ENCODE measurements at places on chromosomes 11 and 22. TPM values are rescaled to one million over a fixed set of nuclear protein-coding genes. Genes with fewer than 3 reads are reported as not detected.

GRCh38 chr11:113847111-113847510, 28.3 kb downstream of the USP28 start:
- H3K4me3 ChIP-seq, result no peak overlapping the region
- DNase-seq, result no peak
- peaks cover 26% of the 10 kb centered on the region for H3K4me1 ChIP-seq
- H3K27me3 ChIP-seq, result no peaks in the 10 kb centered on the region
- peaks cover 65% of the 10 kb centered on the region for H3K36me3 ChIP-seq
- peak overlapping the region; percentile 74 for H3K27ac ChIP-seq

DNA sequence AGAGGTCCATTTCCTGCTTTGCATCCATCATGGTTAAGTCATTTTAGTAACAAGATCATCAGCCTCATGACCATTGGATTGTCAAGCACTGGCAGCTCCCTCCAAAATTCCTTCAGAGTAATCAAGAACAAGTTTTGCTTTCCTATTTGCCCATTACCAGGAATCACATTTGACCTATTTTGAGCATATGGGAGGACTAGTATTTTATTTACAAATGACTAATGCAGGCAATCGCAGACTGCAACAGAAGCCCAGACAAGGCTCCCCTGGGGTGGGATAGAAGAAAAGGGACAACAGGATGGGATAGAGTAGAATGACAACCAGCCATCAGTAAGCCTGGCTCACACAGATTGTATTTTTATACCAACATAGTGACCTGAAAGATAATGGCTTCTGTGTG, 9.1 kb downstream of the MMP10 start:
- DNase-seq, result no peak
- no peaks in the 10 kb centered on the region for H3K36me3 ChIP-seq
- peaks cover 4% of the 10 kb centered on the region for H3K27me3 ChIP-seq

DNA sequence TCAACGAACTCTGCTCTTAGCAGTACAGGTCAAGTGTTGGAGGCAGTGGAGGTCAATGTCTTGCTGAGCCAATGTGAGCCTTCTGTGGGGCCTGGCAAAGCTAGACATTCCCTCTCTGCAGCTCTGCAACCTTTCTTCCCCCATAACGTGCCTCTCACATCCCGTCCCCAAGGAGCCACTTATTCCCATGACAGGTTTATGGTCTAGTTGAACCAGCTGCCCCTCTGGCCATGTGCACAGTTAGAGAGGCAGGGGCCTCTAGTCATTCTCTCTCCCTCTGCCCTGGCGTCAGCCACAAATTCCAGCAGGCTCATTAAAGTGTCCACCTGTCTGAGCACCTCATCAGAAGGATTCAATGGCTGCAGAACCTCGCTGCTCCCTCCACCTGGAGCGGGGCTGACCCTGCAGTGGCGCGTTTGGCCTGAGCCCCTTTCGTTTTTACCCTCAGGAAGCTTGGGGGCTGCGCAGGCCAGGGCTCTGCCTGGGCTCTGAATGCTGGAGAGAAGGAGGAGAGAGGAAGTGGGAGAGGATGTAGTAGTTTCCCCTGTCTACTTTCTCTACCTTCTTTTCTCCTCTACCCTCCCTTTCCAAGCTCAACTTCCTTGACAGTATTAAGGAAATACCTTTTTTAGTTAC, 302.1 kb upstream of the B3GAT1 start:
- H3K4me1 ChIP-seq, result no peaks in the 10 kb centered on the region
- H3K36me3 ChIP-seq, result no peaks in the 10 kb centered on the region
- H3K27ac ChIP-seq, result no peak overlapping the region
- H3K4me3 ChIP-seq, result no peak overlapping the region
- DNase-seq, result no peak

DNA sequence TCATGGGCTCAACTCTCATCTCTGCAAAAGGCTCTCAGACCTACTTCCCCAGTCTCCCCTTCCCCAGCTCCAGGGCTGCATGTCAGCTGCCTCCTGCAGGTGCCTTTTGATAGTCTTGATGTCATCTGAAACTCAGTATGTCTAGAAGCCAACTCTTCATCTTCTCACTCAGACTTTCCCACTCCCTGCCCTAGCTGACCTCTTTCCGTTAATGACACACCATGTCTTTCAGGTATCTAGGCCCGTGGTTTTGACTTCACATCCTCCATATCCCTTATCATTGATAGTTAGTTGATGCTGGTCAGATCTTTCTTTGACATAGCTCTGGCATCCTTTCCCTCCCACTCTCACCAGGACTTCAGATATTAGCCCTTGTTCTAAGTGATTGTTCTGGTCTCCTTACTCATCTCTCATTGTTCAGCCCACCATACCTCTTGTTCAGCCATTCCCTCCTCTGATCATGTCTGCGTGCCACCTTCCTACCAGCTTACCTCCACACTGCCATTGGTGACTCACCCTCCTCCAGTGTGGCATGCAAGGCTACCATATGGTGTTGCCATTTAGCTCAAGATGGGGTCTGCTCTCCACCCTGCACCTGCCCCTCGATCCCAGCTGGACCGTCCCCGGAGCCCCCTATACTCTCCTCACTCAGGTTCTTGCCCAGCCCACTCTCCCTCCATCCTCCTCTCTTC, 18.4 kb downstream of the TTC12 start:
- H3K27ac ChIP-seq, result no peak overlapping the region
- peaks cover 94% of the 10 kb centered on the region for H3K36me3 ChIP-seq
- no peaks in the 10 kb centered on the region for H3K27me3 ChIP-seq
- H3K4me3 ChIP-seq, result no peak overlapping the region
- no peaks in the 10 kb centered on the region for H3K4me1 ChIP-seq

DNA sequence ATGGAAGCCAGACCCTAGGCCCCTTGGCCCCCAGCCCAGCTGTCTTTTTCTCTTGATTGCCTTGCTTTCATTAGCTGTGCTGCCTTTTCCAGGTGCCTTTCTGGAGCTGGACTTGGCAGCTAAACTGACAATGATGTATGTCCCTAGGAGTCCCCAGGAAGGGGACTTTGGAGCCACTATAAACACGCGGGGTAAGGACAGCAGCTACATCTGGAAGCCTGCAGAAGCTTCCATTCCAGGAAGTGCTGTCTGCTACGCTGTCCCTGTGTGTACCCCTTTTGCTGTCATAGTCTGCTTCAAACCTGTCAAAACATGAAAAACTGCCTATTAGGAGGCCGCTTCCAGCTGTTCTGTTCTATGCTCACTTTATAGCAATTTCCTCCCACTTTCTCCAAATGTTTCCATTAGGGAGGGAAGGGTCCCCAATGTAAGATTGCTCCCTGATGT, 153.3 kb upstream of the RAG2 start:
- no peaks in the 10 kb centered on the region for H3K4me1 ChIP-seq
- H3K4me3 ChIP-seq, result no peak overlapping the region
- DNase-seq, result no peak
- no peaks in the 10 kb centered on the region for H3K36me3 ChIP-seq
- no peak overlapping the region for H3K27ac ChIP-seq

GRCh38 chr11:17692931-17693330, 26.4 kb upstream of the MYOD1 start:
- H3K4me1 ChIP-seq, result no peaks in the 10 kb centered on the region
- no peaks in the 10 kb centered on the region for H3K36me3 ChIP-seq
- no peak overlapping the region for H3K4me3 ChIP-seq
- DNase-seq, result no peak

- peaks cover 8% of the 10 kb centered on the region for H3K27me3 ChIP-seq
- peak overlapping the region; percentile 69 for H3K27ac ChIP-seq
- peak; percentile 55 for DNase-seq
- H3K36me3 ChIP-seq, result no peaks in the 10 kb centered on the region
- H3K4me3 ChIP-seq, result peak overlapping the region; percentile 87
Measured at GRCh38 chr11:85682330-85683305, 3.4 kb downstream of the CCDC89 start.

DNA sequence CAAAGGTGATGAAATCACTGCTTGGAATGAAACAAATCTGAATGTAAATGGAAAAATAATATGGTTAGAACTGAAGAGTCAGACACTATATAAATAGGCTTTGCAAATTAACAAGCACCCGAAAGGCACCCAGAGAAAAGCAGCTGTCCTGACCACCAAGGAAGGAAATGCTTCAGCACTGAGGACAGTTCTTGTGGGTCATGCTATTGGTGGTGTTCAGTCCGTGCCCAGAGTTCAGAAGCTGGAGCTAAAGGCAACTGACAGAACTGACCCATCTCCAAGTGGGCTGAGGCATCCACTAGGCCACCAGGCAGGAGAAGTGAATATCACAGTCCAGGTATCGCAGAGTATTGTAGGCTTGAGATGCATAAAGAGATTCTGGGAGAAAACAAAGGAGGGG, 208.9 kb downstream of the OPCML start:
- DNase-seq, result no peak
- no peaks in the 10 kb centered on the region for H3K27me3 ChIP-seq
- no peak overlapping the region for H3K4me3 ChIP-seq
- H3K27ac ChIP-seq, result no peak overlapping the region
- H3K36me3 ChIP-seq, result no peaks in the 10 kb centered on the region

DNA sequence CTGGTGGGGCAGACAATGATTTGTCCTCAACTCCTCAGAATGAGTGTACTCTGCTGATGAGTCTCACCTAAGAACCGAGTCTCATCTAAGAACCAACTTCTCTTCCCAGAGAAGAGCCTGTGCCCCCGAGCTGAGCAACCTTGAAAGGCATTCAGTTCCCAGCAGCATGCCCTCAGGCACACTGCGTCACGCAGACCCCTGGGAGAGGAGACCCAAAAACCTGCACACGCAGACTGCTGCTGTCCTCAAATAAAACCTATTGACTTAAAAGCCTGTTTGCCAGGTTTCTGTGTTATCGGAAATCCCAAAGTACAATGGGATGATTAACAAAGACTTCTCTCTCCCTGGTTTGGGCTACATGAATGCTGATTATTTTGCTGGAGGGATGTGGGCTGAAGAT, 121.2 kb downstream of the C11orf58 start:
- DNase-seq, result no peak
- H3K27ac ChIP-seq, result no peak overlapping the region
- H3K4me3 ChIP-seq, result no peak overlapping the region
- no peaks in the 10 kb centered on the region for H3K36me3 ChIP-seq
- H3K4me1 ChIP-seq, result peaks cover 2% of the 10 kb centered on the region
- peaks cover 3% of the 10 kb centered on the region for H3K27me3 ChIP-seq

DNA sequence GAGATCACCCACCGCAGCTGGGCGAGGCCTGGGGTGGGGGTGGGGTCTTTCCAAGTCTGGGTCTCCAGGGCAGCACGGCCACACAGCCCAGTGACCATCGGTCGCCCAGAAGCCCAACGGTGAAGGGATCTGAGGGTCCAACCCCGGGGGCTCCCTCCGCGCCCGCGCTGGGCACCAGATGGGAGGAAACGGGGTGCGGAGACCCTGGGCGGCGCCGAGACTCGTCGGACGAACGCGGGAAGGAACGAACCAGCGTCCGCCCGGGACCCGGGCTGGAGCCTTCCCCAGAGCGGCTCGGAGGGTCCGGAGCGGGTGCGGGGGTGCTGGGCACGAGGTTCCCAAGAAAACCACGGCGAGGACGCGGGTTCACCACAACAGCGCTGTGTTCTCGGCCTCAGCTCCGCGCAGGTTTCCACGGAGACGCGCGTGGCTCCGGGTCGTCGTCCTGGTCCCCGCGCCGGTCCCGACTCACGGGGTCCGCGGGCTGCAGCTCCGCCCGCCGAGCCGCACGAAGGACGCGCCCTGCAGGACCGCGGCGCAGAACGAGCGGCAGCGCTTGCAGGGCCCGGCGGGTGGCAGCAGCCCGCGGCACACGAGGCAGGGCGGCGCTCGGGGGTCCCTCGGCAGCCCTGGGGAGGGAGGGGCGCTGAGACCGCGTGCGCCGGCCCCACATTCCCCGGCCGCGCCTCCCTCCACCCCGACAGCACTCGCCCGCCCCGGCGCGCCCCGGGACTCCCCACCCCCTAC, 2.3 kb upstream of the IL17REL start:
- no peak overlapping the region for H3K27ac ChIP-seq
- no peak for DNase-seq
- no peaks in the 10 kb centered on the region for H3K27me3 ChIP-seq
- H3K4me3 ChIP-seq, result peak overlapping the region; percentile 19
- peaks cover 60% of the 10 kb centered on the region for H3K4me1 ChIP-seq
- no peaks in the 10 kb centered on the region for H3K36me3 ChIP-seq

DNA sequence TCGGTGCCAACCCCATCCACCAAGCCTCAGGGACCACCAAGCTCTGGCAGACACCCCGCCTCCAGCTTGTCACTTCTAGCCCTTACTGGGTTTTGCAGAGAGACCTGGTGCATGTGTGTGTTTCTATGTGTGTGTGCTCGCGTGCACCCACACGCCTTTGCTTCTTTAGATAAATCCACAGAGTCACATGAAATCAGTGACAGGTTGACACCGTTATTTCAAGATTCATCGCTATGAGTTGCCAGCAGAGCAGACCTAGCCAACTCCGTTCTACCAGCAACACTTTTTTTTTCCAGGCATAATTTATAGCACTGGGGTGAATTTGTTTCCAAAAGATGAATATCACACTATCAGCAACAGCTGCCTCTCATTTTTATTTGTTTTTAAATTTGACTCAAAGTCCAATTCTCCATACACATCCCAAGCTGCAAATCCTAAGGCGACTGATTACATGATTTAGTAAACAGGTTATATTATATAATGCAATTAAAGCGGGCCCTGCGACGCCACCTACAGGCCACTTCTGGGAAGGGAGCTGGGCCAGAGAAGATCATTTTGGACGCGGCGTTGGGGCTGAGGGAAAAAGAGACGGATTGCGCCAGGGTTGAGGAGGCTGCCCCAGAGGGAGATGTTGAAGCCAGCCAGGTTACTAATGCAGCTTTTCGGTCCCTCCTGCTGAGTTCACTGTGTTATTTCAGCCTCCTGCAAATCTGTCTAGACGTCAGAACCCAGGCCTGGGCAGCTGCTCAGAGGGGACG, 150.5 kb downstream of the FEZ1 start:
- H3K27me3 ChIP-seq, result peaks cover 13% of the 10 kb centered on the region

DNA sequence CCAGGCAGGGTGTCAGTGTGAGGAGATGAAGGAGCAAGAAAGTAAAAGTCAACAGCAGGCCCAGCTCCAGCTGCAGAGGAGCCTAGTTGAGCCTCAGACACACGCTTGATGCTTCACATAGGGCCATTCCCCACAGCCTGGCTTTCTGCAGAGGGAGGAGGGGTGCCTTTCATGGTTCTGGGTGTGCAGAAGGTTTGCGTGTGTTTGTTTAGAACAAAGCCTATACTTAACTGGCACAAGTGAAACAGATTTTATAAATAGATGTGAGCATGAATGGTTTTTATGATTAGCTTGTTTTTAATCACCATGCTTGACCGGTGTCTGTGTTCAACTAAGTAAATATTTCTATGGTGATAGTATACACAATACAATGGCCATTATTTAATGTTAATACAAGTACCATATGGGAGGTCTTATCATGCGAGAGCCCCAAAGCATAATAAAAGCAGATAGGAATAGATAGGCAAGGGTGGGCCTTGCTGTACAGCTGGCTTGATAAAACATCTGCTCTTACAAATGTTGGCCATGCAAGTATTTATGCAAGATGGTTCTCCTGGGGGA, 290.2 kb downstream of the ETS1 start:
- H3K4me3 ChIP-seq, result no peak overlapping the region
- H3K4me1 ChIP-seq, result peaks cover 87% of the 10 kb centered on the region
- peak overlapping the region; percentile 43 for H3K27ac ChIP-seq

- H3K4me3 ChIP-seq, result no peak overlapping the region
- no peak for DNase-seq
- H3K27me3 ChIP-seq, result no peaks in the 10 kb centered on the region
- H3K27ac ChIP-seq, result no peak overlapping the region
Measured at GRCh38 chr11:76288166-76288980, 82.1 kb upstream of the WNT11 start.

The CXCR5 gene
- 198 TPM for total RNA-seq

The PGAP2 gene
- 19.7 TPM for total RNA-seq

The CBX7 gene
- 45.4 TPM for total RNA-seq

The OLFML1 gene
- not detected for total RNA-seq

The TRIM66 gene
- total RNA-seq, result 12.4 TPM

The CNGA4 gene
- 0.22 TPM for total RNA-seq

The BRMS1 gene
- total RNA-seq, result 59.2 TPM
